Activated T-cell treated with anti-CD3 and anti-CD28 coated beads, Interleukin-2, amount 50 U/mL, for 72 hours (primary cell): ENCODE measurements at places on chromosomes 12 and 14. TPM values are rescaled to one million over a fixed set of nuclear protein-coding genes. Genes with fewer than 3 reads are reported as not detected.

- DNase-seq, result no peak
Observed at GRCh38 chr12:26966842-26967241, 28.6 kb downstream of the FGFR1OP2 start.

GRCh38 chr12:115666168-115666567, 611.3 kb downstream of the MED13L start:
- DNase-seq, result no peak

The LALBA gene
- total RNA-seq, result not detected

GRCh38 chr12:120614848-120615247, 25.6 kb upstream of the CABP1 start:
- DNase-seq, result no peak

The ARHGDIB gene
- total RNA-seq, result 402 TPM

DNA sequence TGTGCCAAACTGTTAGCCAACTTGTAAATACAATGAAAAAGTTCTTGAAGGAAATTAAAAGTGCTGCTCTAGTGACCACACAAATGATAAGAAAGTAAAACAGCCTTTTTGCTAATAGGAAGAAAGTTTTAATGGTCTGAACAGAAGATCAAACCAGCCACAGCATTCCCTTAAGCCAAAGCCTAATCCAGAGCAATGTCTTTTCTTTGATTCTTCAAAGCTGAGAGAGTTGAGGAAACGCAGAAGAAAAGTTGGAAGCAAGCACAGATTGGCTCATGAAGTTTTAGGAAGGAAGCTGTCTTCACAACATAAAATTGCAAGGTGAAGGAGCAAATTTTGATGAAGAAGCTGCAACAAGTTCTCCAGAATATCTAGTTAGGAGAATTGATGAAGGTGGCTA, 213.8 kb downstream of the ATXN7L3B start:
- no peak for DNase-seq

GRCh38 chr12:58931518-58931917, 11.2 kb upstream of the LRIG3 start:
- DNase-seq, result no peak

The KRT77 gene
- not detected for total RNA-seq

GRCh38 chr12:103505371-103506236, 9.8 kb upstream of the C12orf42 start:
- DNase-seq, result peak; percentile 85
